ENCODE measurements at places on chromosomes 1 and 21.
A peak's percentile ranks its signal among the peaks of the same experiment; 100 is the strongest.

- no peak for DNase-seq
Measured at GRCh38 chr1:200302921-200303290, 106.9 kb downstream of the ZNF281 start.

DNA sequence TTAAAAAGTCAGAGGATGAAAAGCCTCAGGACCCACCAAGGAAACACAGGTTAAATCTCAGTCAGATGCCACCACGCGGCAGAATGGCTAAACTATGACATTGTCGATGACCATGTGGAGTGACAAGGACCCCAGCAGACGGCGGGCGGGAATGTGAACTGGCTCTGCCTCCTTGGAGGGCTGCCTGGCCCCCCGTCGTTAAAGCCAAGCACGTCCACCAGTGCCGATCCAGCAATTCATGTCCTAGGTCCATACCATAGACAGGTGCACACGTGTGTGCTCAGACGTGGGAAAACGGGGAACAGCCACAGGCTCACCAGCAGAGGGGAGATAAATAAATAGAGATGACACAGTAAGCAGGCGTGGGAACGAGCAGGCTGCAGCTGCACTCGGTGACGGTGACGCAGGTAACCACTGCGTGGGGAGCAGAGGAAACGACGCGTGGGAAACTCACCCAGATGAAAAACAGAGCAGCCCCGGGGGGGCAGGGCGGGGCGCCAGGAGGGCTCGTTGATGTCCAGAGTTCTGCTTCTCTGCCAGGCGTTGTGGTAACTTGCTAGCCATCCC, 28.3 kb upstream of the PCBP3 start:
- DNase-seq: peak; percentile 87

GRCh38 chr1:25523542-25523941, 19.9 kb upstream of the LDLRAP1 start:
- no peak for DNase-seq

DNA sequence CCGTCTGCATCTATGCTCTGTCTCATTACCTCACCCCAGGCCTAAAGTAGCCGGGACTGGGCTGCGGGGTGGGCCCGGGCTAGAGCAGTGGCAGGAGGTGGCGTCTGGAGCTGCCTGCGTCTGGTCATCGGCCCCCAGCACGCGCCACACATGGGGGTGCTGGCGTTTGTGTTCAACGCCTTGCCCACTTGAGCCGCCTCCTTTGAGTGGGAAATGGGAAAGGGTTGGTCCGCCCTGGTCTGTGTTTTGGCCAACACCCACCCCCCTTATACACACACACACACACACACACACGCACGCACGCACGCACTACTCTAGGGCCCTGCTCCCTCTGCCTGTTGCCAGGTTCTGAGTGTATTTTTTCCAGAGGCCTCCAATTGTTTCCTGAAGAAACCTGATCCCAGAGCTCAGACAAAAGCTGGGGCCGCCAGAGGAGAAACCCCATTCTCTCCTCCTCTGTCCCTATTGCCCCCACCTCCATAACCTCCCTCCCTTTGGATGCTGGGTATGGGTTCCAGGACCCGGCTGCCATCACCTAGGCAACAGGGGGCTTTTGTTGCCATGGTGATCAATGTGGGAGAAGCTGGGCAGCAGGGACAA, 10.1 kb downstream of the VANGL2 start:
- DNase-seq: no peak

- DNase-seq: no peak
Measured at GRCh38 chr1:20261095-20261494, 29.6 kb upstream of the VWA5B1 start.

- no peak for DNase-seq
Measured at GRCh38 chr1:21160263-21160796, 16.4 kb downstream of the EIF4G3 start.

DNA sequence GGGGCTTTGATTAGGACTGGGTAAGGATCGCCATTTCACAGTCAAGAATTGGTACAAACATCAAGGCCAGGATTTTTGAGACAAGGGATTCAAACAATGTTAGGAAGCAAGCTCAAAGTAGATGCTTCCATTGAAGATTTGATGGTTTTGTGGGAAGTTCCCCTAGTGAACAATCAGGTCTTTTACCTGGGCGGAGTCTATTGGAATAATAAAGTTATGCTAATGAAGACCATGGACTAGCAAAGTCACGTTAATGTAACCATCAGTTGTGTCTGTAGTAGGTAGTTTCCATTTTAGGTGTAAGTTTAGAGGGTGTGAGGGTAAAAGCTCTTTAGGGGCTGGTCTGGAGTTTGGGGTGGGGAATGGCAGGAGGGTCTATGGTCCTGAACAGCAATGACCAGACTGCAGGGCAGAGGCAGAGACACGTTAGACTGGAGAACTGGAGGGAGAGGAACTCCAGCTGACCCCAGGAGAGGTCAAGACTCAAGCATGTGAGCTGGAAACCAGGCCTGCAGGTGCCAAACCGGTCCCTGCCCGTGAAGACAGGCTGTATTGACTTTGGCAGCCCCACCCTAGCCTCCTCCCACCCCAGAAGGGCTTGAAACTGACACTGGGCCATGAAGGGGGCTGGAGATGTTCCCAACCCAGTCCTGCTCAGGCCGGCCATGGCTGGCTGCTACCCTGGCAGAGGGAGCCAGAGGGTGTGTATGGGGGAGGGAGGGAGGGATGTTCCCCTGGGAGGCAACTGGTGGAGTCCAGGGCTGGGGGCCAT, 36.0 kb upstream of the GPR37L1 start:
- DNase-seq: no peak
